ENCODE measurements at places on chromosomes 2 and 18.

DNA sequence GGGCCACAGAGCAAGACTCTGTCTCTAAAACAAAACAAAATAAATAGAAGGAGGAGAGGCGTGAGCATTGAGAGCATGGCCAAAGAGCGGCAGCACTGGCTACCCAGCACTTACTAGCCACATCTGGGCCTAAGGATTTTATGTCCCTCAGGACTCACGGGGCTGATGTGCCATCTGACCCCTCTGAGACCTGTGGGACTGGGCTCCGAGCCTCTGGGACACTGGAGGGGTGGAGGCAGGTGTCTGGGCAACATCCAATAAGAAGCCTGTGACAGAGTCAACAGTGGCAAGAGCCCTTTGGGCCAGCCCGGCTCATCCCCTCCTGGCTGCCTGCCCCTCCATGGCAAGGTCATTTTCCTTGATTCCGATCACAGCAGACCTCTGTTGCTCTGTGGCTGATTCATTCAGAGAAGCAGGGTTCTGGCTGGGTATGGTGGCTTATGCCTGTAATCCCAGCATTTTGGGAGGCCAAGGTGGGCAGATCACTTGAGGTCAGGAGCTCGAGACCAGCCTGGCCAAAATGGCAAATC lies 60.7 kb downstream of the RRM2 start:
- no peak for DNase-seq

- DNase-seq, result no peak
Measured at GRCh38 chr18:42508683-42509296, 553.8 kb downstream of the PIK3C3 start.

DNA sequence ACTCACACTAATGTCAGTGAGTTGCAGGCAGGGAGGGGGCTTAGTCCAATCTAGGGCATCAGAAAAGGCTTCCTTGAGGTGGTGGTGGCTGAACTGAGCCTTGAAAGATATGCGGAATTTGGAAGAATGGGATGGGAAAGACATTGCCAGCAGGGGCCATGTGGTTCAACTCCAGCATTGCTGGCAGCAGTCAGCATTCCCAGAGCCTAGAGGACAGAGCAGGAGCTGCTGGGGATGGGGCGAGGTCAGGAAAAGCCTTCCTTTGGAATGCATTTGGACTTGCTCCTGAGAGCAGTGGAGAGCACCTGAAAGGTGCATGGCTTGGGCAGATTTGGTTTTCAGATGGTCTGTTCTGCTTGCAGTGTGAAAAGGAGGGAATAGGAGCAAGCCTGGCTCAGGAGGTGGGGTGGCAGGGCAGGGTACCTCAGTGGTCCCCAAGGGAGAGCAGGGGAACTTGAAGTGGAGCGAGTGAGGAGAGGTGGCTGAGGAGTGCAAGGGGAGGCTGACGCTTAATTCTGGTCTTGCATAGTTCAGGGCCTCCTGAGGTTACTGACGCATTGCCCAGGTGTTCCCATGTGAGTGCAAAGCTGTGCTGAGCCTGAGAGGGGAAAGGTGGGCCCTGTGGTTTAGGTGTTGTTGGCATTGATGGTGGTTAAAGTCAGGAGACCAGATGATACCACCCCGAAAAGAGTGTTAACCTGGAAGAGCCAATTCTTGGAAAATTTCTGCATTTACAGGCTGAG lies 112.1 kb upstream of the MGAT5 start:
- DNase-seq, result no peak

GRCh38 chr18:43350176-43350575 lies 72.9 kb upstream of the SYT4 start:
- DNase-seq, result no peak

DNA sequence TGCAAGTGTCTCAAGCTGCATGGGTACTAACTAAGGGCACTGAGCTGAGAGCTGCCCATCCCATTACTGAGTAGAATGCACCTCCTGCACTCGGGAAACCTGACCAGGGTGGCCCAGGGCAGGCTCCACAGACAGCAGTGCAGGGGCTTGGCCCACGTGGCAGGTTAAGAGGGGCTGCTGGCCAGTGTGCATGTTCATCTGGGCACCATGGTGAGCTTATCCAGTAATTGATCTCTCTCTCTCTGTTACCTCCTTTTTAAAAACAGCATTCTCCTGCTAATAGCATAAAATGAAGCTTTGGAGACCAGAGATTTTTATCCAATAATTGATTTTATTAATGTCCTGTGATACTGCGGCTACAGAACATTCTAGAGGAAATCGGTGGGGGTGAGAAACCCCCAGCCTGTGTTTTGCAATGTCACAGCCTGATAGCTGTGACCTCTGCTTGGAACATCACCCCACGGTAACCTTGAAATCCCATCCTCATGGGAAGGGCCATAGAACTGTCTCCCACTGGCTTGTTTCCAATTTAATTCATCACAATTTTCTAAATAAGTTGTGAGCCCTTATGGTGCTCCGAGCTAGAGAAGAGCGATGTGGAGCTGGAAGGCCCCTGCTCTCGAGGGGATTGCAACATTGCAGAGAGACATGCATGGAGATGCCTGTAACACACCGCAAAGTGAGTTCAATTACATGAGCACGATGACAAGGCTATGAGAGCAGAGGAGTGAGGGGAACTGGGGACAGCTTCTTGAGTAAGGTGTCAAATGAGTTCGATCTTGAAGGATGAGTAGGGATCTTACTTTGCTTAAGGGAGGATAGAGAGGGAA lies 143.8 kb downstream of the GALNT14 start:
- no peak for DNase-seq

DNA sequence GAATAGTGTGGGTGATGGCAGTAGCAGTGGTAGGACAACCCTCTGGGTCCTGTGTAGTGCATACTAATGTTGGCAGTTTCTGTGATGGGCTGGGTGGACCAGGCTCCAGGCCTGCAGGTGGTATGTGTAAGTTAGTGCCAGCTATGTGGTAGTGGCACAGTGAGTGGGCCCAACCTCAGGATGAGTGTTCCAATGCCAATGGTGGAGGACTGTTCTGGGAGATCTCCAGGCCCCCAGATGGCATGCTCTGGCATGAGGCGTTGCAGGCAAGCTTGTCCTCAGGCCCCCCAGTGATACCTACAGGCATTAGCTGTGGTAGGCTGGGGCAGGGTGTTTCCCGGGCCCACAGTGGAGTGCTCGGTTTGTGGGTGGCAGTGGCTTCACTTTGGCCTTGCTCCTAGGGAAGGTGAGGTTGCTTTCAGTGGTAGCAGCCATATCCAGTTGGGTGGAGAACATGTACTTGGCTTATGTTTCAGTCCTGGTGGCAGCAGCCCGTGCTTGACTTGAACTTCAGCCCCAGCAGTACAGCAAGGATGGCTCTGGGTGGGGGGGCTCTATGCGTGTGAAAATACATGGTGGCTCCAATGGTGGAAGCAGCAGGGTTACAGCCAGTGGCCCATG lies 32.4 kb downstream of the TEX51 start:
- no peak for DNase-seq

DNA sequence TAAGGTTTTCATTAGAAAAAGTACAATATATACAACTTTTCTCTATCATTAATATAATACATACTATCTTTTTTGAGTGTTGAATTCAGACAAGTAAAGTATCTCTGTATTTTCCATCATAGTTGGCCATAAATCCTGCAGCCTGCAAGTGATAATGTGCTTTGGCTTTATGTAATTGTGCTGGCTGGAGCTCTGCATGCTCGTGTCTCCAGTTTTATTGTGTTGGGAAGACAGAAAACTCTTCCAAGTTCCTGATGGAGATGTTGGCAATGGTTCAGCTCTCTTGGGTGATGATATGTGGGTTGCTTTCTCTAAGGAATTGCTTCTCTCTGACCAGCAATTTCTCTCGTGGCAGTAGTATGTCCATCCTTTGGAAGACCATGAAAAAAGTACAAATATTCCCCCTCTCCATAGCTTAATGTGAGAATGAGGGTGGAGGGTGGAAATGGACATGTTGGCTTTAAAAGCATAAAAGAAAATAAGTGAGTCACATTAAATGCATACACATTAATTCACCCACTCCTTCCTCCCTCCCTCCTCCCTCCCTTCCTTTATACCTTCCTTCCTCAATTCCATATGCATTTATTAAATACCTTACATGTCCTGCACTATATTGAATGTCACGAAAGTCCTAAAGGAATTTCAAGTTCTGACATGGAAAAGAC lies 344.2 kb downstream of the MTX2 start:
- DNase-seq, result peak; percentile 87

GRCh38 chr18:30730915-30731314 lies 311.6 kb downstream of the DSC3 start:
- DNase-seq, result no peak

DNA sequence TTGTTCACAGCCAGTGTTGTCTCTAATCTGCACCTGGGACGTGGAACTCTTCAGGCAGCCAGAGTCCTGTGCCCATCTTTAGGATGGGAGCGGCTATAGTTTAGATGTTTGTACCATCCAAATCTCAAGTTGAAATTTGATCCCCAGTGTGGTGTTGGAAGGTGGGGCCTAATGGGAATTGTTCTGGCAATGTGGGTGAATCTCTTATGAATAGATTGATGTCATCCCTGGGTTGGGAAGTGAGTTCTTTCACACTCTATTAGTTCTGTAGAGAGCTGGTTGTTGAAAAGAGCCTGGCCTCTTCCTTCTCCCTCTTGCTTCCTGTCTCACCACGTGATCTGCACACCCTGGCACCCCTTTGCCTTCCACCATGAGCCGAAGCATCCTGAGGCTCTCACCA lies 300.9 kb downstream of the TXNL1 start:
- no peak for DNase-seq

- peak; percentile 75 for DNase-seq
Measured at GRCh38 chr18:28109781-28110560, 67.0 kb downstream of the CDH2 start.

- DNase-seq, result no peak
Measured at GRCh38 chr18:74514860-74515495, 18.8 kb downstream of the CNDP2 start.

DNA sequence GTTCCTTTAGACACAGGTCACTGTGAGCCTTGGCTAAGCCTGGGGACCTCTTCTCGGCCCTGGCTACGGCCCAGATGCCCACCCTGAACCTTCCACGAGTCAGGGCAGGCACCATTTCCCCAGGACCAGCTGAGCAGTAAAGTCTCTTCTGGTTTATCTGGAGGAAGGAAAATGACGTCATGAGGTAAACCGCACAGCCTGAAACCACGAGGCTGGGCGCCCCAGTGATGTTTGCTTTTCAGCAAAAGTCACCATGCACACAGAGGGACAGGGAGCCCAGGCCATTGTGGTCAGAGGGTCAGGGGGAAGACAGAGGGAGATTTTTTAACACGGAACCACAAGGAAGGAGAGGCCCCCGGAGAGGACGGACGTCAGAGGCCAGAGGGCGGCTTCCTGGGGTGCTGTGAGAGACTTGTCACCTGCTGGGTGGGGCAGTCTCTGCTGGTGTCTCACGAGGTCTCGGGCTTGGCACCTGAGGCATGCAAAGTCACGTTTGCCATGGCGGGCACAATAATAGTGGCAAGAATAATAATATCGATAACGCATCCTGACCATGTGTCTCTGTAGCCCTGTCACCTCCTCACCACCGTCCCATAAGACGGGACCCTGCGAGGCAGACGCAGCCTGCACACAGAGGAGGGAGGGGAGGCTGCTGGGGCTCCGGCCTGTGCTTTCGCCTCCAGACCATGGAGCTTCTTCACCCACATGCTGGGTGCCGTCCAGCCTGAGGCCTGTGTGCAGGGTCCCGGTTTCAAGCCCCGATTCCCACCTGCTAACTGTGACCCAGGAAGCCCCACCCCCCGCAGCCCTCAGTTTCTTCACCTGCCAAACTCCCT lies 33.2 kb upstream of the FOSL2 start:
- peak; percentile 38 for DNase-seq

DNA sequence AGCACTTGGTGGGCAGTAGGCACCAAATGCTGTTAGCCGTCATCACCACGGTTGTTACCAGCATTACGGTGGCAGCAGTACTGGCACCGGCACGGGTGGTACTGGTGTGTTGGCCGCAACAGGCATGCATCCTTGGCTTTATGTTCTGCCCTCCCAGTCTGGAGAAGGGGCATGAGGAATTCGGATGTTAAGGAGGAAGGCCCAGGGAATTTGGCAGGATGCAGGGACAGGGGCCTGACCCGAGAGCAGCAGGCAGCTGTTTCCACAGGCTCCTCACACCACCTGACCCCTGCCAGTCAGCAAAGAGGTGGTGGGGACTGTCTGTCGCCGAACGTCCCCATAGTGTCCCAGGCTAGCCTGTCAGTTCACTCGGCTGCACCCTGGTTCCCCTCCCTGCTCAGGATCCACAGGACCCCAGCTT lies 79.0 kb downstream of the EDAR start:
- DNase-seq, result no peak

DNA sequence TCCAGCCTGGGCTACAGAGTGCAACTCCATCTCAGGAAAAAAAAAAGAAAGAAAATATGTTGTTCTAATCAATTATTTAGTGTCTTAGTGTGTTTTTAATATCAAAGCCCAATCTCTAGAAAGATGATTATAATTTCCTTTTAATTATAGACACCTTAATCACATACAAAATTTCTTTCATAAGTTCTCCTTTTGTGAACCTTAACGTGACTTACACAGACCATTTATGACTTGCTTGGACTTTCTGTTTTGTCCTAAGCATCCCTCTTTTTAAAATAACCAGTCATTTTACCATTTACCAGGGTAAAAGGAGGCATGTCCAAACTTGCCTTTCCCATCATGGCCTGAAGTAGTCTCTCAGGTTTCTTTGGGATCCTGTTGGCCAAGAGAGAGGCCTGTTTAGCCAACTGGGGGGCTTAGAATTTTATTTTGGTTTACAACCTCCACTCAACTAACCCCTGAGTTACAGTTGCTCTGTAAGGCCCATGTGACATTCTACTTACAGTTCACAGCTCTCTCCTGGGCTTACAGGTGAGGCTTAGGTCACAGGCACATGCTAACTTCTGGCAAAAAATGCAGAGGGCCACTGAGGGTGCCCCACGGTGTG lies 23.9 kb upstream of the GPR155 start:
- DNase-seq, result peak; percentile 22

DNA sequence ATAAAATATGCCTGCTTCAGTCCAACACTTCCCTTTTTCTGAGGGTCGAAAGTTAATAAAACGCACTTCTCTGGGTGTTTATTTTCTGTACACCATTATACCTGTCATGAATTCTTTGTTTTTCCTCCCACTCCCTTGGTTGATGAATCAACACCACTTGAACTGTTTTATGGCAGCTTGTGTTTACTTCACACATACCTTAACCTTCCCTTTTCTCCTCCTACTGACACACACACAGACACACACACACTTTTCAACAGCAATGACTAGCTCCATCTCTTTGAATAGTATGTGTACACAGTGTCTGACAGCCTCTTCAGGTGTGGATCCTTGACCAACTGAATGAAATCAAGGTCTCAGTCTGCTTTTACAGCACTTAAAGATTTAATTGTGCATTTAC lies 91.3 kb downstream of the SATB2 start:
- no peak for DNase-seq

- peak; percentile 36 for DNase-seq
Measured at GRCh38 chr2:67255933-67256615, 141.1 kb upstream of the ETAA1 start.

DNA sequence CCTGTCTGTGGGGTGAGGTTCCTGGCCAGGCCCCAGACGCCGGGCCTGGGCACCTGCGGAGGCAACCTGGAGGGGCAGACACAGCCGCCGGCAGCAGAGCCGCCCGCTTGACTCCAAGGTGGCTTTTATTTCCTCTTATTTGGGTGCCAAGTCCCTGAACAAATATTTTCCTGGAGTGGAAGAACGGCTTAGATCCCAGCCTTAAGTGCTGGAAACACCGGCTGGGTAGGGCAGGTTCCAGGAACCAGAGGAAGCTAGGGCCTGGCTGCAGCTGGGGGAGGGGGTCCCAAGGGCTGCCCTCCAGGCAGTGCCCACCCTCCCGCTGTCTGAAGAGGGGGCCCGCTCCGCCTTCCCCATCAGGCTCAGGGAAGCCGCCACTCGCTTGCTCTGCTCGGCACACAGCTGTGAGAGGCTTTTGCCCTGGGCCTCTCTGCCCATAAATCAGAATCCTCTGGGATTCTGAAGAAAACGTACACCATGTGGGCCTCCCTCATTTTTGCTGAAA lies 28.2 kb downstream of the SDC1 start:
- no peak for DNase-seq

Data from fibroblast of skin of right biceps (primary cell).